Right atrium auricular region (tissue), 2 donors: ENCODE measurements at places on chromosomes 1 and 21. TPM values are rescaled to one million over a fixed set of nuclear protein-coding genes. Genes with fewer than 3 reads are reported as not detected.

DNA sequence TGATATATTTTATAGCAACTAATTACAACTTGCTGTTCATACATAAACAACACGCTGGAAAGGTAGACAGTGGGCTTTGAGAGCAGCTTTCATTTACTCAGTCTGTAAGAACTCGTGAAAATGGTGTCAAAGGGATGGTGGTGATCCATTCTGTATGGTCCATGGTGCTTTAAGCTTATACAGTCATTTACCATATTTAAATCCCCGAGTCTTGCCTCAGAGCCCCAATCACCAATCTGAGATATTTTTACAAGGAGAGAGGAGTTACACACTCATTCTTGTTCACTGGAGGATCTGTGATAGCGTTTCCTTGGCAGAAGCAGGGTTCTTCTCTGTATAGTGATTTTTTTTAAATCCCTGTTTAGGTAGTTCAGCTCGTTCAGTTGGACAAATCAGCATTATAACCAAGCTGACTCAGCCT lies 694.6 kb downstream of the USP25 start:
- H3K27ac ChIP-seq = peak overlapping the region; percentile 80
- DNase-seq = no peak
- no peaks in the 10 kb centered on the region for H3K36me3 ChIP-seq
- no peaks in the 10 kb centered on the region for H3K4me1 ChIP-seq
- H3K27me3 ChIP-seq = no peaks in the 10 kb centered on the region

DNA sequence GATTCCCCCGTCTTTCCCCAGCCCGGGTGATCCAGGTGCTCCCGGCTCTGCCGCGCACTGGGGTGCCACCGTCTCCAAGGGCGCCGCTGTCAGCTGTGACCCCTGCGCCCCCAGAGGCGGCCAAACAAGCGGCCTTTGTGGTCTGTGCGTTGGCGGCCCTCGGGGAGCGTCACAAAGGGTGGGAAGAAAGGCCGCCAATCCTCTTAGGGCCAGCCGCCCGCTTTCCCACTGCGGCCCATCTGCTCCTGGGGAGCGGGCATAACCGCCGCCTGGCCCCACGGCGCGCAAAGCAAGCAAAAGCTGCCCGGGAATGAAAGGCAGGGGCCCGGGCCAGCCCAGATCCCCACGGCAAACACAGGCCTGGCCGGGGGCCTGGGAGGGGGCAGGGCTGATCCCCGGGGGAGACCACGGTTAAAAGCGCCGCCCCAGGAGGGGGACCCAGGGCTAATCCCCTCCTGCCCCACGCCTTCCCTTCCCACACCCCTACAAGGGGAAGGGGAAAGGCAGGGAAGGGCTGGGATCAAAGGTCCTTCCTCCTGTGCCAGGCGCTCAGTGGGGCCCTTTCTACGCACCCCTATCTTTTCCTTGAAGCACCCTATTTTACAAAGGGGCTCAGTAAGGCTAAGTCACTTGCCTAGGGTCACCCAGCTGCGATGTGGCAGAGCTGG lies 24.0 kb downstream of the C1QB start:
- H3K27me3 ChIP-seq = no peaks in the 10 kb centered on the region
- H3K36me3 ChIP-seq = no peaks in the 10 kb centered on the region
- H3K27ac ChIP-seq = no peak overlapping the region
- H3K4me1 ChIP-seq = no peaks in the 10 kb centered on the region

The FCAMR gene
- total RNA-seq = not detected

The NUF2 gene
- 0.20 TPM for total RNA-seq
